ENCODE measurements at places on chromosomes 2 and 18. TPM values are rescaled to one million over a fixed set of nuclear protein-coding genes. Genes with fewer than 3 reads are reported as not detected.
A peak's percentile ranks its signal among the peaks of the same experiment; 100 is the strongest.

CELF4 gene
- total RNA-seq, result not detected

CYRIA gene
- total RNA-seq, result 0.20 TPM

GRCh38 chr2:28084564-28084963 lies 194.0 kb downstream of the BABAM2 start:
- DNase-seq, result no peak

GRCh38 chr2:12507295-12507694 lies 209.4 kb upstream of the TRIB2 start:
- no peak for DNase-seq

DNA sequence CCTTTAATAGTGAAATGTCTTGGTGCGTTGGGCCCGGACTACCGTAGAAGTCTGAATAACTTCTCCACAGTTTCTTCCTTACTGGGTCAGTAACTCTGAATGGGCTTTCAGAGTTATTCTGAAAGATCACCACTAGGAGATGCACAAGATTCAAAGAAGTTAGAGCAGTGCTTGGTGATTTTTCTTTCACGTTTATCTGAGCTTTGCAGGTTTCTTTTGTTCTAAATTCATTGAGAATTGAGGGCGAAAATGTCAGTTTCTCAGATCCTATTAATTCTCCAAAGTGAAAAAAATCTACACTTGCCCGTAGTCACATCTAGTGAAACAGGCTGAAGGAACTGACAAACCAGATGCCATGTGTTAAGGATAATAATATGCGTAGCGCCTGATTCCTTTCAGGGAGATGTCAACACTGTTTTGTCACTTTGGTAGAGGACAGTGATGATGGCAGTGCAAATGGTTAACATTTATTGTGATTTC lies 70.1 kb downstream of the QPCT start:
- no peak for DNase-seq

GRCh38 chr2:99729104-99730025 lies 239.5 kb upstream of the REV1 start:
- no peak for DNase-seq

CD8A gene
- total RNA-seq, result 0.95 TPM

- no peak for DNase-seq
These were observed 149.6 kb downstream of the MTCL1 start for GRCh38 chr18:8854962-8855361.

DNA sequence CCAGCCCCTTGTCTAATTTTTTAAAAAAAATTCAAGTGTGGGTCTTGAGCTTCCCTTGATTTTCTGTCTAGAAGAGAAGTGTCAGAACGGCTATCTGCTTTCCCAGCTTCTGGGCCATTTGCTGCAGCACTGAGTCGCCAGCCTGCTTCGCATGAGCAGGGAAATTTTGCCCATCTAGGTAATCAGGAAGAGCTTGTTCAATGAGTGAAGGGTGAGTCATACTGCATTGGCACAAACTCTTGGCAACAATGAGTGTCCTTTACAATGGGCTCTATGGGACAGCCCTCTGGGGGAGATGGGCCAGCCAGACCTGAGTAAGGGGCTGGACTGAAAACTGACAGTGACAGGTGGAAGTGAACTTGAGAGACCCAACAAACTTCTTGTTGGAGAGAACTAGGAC lies 2.4 kb upstream of the RNF144A start:
- no peak for DNase-seq

SMYD1 gene
- 1.6 TPM for total RNA-seq

DNA sequence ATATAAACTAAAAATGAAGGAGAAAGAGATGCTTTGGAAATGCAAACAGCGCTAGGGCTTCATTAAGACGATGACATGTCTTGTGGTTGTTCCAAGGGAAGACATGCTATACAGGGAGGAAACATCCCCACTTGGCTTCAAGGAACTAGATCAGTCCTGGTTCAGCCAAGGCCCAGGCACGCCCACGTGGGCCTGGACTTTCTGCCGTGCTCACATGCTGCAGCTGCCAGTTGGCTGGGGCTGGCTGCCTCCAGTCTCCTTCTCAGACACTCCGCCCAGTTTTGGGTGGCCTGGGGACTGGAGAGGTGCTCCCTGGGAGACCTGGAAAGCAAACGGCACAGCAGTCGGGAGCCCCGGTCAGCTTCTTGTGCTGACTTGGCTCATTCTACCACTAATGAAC lies 109.6 kb downstream of the GLI2 start:
- no peak for DNase-seq

DNA sequence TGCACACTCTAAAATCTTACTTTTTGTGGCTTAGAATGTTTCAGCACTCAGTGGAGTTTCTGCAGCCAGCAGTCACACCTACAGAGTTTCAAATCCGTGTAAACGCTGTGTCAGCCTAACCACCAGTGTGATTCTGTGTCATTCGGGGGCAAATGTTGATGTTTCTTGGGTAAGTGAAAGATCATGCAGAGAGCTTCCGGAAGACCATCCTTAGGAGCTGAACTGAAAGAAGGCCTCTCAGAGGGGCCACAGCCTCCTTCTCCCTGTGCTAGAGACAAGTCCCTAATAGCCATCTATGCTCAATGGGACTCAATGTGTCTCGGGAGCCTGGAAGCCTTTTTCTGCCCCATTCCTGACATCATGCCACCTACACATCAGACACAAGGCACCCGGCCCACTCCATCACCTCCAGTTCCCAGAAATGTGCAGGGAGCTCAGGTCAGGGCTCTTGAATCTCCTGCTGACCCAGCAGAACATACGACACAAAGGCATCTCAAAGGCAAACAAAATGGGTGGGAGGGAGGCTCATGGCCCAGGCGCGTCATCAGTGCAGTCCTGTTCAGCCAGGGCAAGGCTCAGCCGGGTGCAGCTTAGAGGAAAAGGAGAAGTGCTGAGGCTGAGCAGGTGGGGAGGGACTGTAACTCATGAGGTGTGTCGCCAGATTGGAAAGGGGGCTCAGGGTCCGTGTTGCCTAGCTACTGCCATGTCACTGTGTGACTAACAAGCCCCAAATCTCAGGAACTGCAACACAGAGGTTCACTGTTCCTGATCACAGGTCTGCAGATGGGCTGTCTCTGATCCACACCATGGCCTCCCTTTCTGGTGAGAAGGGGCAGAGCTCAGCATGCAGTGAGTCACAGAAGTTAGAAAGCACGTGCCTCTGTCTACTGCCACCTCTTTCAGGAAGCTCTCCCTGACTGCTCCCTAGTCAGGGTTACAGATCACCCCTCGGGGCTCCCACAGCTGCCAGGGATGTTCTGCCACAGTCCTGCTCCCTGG lies 82.0 kb downstream of the SMAD7 start:
- DNase-seq, result peak; percentile 19

DNA sequence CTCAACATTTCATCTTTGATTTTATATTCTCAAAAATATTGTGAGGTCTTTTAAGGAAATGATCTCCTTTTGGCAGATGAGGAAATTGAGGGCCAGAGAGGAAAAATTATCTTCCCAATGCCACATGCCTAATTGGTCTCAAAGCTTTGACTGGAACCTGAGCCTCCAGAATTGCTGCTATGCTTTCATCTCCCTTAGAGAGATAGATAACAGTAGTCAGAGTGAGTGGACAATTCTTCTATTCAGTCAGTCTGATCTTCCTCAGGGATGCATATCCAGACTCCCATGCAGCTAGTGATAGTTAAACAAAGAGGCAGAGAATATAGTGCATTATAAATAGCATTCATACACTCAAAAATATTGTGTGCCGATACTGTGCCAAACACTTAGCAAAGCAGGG lies 3.8 kb upstream of the CLASP1 start:
- DNase-seq, result no peak

TEKT4 gene
- total RNA-seq, result not detected

ABHD1 gene
- total RNA-seq, result not detected

SERPINB12 gene
- total RNA-seq, result not detected

DNA sequence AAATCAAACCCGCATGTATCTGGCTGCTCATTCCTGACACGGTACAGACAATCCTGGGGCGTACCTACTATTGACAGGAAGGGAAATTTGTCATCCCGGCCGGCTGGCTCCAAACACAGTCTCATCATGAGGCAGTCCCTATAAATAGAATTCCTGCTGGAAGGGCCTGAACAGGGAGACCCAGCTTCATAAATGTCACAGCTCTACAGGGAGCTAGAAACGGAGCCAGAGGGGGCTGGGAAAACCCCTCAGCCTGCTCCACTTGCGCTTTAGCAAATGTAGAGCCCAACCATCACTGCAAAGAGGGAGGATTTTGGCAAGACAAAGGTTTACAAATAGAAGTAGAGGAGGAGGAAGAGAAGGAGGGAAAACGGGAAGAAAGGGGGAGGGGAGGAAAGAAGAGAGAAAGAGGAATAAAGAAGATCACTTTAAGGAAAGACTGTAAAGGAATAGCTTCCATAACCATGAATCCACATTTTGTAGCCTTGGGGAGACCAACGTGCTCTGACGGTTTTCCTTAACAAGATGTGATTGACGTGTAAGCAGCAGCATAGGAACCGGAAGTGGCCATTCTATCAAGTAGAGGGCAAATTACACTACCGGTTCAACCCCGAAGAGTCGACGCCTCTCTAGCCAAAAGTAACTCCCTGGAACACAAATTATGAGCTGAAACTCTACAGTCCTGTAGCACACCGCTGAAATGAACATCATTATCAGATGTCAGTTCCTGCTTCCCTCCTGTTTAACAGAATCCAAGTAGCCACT lies 56.8 kb upstream of the TTN start:
- no peak for DNase-seq

- DNase-seq, result no peak
These were observed 8.9 kb downstream of the EPC2 start for GRCh38 chr2:148653437-148653836.

IGFBP5 gene
- 167 TPM for total RNA-seq

GRCh38 chr2:5978131-5978751 lies 286.1 kb downstream of the SOX11 start:
- DNase-seq, result no peak

- DNase-seq, result peak; percentile 27
These were observed 20.5 kb upstream of the IL1RL2 start for GRCh38 chr2:102166189-102166845.

DNA sequence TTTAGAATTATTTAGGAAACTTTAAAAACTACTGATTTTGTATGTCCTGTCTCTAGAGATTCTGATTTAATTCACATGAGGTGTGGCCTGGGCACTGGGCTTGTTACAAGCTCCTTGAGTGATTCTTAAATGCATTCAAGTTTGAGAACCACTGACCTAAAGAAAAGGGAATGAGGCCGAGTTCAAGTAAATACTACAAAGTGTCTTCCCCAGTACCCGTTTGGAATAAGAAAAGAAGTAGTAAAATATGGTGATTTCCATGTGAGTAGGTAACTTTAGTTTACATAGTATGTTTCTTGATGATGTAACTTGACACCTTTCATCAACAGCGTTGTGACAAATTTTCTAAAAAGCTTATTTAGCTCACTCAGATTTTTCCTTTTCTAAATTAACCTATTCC lies 1022.9 kb upstream of the NRXN1 start:
- DNase-seq, result no peak

DNA sequence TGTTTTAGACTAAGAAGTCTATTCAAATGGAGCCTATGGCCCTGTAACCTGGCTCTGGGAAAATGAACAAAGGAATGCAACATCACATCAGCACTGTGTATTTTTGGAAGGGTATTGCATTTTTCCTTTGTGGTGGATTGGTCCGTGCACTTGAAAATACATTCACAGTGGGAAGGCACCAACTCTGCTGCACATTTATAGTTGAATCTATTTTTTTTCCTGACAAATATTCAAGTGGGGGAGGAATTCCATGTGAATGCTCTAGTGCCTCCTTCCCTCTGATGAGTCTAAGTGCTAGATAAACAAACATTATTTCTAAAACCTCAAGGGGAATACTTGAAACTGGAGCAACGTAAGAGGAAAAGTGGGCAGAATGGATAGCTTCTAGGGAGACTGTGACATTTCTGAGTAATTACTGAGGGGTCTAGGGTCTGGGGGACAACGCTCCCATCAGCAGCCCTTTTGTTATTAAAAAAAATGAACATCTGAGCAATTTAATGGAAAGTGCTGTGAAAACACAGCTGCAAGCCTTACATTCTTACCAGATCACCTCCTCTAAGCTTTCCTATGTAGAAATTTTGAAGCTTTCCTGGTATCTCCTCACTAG lies 208.2 kb downstream of the SLC8A1 start:
- DNase-seq, result no peak

DNA sequence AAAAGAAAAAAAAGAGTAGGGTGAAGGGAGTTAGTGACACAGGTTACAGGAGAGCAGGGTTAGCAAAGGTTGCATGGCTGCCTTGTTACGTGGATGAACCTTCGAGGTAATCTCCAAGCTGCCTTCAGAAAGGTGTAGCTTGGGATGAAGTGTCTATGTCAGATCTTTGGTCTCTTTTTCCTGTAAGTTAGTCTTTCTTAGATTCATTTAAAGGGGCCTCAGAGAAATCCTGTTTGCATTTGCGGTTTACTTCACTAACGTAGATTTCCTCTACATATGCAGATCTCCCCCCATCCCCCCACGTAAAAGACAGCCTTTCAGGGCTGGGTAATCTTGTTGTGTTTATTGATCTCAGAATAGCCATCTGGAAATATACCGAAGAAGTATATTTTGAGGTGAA lies 83.7 kb downstream of the MTA3 start:
- no peak for DNase-seq

- no peak for DNase-seq
These were observed 42.5 kb downstream of the LDLRAD4 start for GRCh38 chr18:13260935-13261640.

CAPN14 gene
- total RNA-seq, result not detected

DNA sequence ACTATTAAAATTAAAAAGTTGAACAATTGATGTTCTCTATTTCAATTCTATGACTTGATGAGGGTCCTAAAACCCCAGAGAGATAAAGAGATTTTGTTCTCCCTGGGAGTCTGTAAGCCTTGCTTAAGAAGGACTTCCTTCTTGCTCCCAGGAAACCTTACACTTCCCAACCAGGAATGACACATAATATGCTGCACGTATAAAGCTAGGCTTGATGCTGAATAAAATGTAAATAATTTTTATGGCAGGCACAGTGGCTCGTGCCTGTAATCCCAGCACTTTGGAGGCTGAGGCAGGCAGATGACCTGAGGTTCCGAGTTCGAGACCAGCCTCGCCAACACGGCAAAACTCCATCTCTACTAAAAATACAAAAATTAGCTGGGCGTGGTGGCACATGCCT lies 27.8 kb downstream of the SPIRE1 start:
- no peak for DNase-seq

GRCh38 chr18:22556222-22557167 lies 138.8 kb upstream of the CTAGE1 start:
- DNase-seq, result no peak

DNA sequence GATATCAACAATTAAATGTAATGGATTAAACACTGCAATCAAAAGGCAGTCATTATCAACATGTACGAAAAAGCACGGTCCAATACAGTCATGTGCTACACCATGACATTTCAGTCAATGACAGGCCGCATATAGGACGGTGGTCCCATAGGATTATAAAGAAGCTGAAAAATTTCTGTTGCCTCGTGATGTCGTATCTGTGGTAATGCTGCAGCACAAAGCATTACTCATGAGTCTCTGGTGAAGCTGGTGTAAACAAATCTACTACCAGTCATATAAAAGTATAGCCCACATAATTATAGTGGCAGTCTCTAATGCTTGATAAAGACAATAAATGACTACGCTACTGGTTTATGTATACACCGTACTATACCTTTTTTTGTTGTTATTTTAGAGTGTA lies 58.4 kb downstream of the RABL2A start:
- DNase-seq, result no peak

NT5DC4 gene
- total RNA-seq, result not detected
